ENCODE measurements at places on chromosomes 16 and 17. TPM values are rescaled to one million over a fixed set of nuclear protein-coding genes. Genes with fewer than 3 reads are reported as not detected.
A peak's percentile ranks its signal among the peaks of the same experiment; 100 is the strongest.

GRCh38 chr17:1019451-1019850, 22.5 kb downstream of the TIMM22 start:
- DNase-seq, result no peak

DNA sequence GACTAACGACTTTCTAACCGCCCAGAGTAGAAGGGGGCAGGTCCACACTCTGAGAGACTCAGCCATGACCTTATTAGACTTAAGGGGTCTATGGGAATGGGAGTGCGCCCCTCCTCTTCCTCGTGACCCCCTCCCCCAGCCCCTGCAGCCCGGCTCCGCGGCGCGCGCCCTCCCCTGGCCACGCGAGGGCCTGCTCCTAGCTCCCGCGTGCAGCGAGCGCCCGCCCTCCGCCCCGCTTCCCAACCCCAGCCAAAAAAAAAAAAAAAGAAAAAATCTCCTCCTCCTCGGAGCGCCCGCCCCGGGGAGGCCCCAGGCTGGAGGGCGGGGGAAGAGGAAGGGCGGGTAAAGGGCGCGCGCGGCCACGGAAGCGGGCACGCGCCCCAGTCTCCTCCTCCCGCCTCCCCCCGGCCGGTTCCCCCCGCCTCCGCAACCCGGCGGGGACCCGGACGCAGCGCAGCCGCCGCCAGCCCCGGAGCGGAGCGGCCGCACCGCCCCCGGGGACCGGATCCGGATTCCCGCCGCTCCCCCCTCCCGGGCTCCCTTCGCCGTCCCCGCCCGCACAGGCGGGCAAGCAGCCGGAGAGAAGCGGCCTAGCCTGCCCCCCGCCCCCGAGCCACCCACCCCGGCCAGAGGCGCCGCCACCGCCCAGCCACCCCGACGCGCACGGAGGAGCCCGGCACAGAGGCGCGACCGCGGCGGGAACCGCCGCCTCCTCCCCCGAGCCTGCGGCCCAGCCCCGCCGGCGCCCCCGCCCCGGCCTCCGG, 949 bp downstream of the UBTF start:
- peak; percentile 93 for DNase-seq

DNA sequence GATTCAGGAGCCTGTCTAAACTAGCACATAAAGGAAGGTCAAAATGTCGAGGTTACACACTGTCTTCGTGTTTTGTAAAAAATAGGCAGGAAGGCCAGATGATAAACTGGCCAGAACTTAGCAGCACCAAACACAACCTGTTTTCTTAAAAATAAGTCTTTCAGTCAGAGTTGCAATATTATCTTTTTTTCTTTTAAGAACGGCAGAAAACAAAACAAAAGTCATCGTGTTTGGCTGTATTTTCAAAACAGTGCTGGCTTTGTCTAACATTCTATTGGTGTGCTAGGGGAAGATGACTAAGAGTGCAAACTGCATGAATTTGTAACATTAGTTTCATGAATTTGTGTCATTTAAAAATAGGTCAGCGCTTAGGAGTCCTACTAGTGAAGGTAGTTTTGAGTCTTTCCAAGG, 5.3 kb downstream of the MAF start:
- DNase-seq, result no peak

The CACNG3 gene
- not detected for total RNA-seq

The TMEM204 gene
- 21.2 TPM for total RNA-seq

The GID4 gene
- 7.2 TPM for total RNA-seq

DNA sequence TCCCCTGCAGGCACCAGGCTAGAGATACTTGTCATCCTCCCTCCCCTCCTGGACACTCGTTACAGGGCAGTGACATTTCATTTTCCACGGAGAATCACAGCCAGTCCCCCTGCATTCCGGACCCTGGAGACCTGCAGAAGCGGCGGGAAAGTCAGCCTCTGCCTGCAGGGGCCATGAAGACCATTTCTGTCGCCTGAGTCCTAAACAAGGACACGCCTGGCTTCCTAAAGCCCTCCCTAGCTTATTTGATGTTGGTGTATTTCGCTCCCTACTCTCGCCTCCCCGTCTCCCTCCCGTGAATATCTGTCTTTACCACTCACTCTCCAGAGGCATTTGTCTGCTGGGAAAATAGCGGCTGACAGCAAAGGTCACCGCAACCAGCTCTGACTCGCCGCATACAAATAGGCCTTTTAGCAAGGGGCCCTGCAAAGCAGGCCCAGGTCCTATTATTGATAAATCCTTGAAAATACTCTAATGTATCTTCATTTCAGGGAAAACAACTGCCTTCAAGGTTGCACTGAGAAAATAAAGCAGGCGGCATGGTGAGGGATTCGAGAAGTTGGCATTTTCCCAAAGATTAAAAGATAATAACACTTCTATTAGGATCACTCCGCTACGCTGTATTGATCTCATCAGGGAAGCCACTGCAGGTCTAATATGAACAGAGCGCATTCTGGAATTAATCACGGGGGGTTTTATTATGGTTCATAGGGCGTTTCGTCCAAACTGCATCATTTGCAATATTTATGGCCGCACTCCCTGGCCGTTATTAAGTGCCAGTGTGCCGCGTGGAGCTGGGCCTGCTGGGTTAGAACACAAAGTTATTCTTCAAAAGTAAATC, 447.1 kb upstream of the CDH5 start:
- DNase-seq, result no peak
